ENCODE measurements at places on chromosomes 11 and 22. TPM values are rescaled to one million over a fixed set of nuclear protein-coding genes. Genes with fewer than 3 reads are reported as not detected.
A peak's percentile ranks its signal among the peaks of the same experiment; 100 is the strongest.

ANO1 gene
- not detected for polyA plus RNA-seq

CD151 gene
- polyA plus RNA-seq = 3.5 TPM

CCDC34 gene
- 1.3 TPM for polyA plus RNA-seq

DNA sequence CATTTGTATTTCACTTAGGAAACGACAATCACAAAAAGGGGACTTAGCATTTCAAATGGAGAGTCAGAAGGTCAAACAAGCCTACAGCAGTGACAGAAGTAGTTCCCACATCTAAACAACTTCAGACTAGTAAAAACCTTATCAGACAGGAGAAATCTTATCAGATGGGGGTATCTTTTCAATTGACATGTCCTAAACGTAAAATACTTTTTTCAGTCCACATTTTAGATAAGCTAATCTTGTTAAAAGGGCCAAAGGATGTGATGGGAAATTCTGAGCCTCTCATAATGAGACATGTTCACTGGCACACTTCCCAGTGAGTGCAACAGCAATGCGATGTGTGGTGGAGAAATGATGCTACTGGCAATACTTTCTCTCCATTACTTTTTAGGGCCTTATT is 2.4 kb downstream of the MAPK1 start:
- no peaks in the 10 kb centered on the region for H3K27me3 ChIP-seq
- peaks cover 8% of the 10 kb centered on the region for H3K36me3 ChIP-seq
- H3K4me3 ChIP-seq = peak overlapping the region; percentile 39
- H3K27ac ChIP-seq = peak overlapping the region; percentile 56
- peaks cover 59% of the 10 kb centered on the region for H3K4me1 ChIP-seq

All from naive B cell (primary cell).